ENCODE measurements at places on chromosomes 11 and 22. TPM values are rescaled to one million over a fixed set of nuclear protein-coding genes. Genes with fewer than 3 reads are reported as not detected.
A peak's percentile ranks its signal among the peaks of the same experiment; 100 is the strongest.

DNA sequence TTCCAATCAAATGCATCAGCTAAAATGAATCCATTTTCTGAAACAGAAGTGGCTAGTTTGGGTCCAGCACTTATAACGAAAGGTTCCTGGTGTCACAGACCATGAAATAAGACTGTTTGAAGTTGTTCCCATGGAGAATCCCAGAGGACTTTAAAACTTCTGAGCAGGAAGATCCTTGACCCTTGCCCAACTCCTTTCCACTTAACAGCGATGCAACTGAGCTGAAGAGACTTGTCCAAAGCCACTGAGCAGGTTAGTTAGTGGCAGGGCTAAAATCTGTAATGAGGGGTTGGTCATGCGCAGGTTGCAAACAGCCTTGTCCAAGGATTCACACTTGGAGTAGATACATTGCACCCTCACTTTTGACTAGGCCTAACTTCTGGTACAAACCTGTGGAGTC, 1.3 kb downstream of the RAB38 start:
- H3K27ac ChIP-seq, result no peak overlapping the region
- H3K27me3 ChIP-seq, result peaks cover 3% of the 10 kb centered on the region
- H3K4me3 ChIP-seq, result no peak overlapping the region
- DNase-seq, result no peak

DNA sequence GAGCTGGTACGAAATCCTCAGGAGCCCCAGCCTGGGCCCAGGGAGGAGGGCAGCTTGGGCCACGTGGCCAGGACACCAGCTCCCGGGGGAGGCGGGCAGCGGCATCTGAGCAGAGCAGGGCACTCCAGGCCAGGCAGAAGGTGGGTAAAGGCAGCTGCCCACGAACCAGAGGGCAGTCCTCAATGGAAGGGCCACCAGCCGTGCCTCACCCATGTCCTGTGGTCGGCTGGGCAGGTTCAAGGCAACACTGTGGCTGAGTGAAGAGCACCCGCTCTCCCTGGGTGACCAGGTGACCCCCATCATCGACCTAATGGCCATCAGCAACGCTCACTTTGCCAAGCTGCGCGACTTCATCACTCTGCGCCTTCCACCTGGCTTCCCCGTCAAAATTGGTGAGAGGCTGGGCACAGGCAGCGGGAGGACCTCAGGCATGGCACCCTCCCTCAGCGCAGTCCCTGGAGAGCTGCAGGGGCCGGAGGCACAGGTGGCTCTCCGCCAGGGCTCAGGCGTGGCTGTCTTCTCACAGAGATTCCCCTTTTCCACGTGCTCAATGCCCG, 2.5 kb upstream of the SSH3 start:
- H3K4me3 ChIP-seq, result no peak overlapping the region
- H3K27ac ChIP-seq, result no peak overlapping the region
- DNase-seq, result no peak
- H3K36me3 ChIP-seq, result no peaks in the 10 kb centered on the region
- H3K4me1 ChIP-seq, result peaks cover 3% of the 10 kb centered on the region

DNA sequence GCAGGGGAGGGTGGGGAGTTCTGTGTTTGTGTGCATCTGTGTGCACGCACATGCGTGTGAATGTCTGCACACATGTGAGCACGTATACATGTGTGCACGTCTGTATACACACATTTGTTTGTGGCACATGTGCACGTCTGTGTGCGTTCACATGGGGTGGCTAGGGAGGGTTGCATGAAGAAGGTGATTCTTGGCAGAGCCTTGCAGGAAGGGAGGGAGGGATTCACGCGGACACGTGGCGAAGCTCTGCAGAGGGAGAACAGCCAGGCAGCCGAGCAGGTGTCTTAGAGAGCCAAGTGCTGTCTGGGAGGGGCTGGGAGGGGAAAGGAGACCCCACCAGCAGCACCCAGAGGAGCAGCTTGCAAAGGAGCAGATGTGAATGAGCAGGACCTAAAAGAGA, 372.1 kb downstream of the BRD1 start:
- H3K27me3 ChIP-seq, result no peaks in the 10 kb centered on the region
- no peaks in the 10 kb centered on the region for H3K36me3 ChIP-seq
- H3K4me3 ChIP-seq, result no peak overlapping the region
- no peak for DNase-seq

DNA sequence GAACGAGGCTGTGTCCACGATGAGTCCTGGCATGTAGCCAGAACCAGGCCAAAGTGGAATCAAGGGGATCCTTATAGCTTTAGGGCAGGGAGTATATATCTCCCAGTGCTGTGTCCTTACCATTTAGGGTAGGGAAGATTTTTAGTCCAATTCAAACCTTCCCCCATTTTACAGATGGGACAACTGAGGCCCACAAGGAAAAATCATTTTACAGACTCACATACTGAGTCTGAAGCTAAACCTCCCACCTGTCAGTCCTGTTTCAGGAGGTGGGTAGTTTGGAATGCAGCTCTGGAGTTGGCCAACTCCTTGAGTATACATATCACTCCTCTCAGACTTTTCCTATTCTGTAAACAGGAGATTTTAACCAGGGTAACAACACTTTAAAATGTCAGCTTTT, 33.1 kb upstream of the TFIP11 start:
- no peaks in the 10 kb centered on the region for H3K4me1 ChIP-seq
- H3K4me3 ChIP-seq, result no peak overlapping the region
- no peak overlapping the region for H3K27ac ChIP-seq
- peaks cover 26% of the 10 kb centered on the region for H3K36me3 ChIP-seq
- no peaks in the 10 kb centered on the region for H3K27me3 ChIP-seq

DNA sequence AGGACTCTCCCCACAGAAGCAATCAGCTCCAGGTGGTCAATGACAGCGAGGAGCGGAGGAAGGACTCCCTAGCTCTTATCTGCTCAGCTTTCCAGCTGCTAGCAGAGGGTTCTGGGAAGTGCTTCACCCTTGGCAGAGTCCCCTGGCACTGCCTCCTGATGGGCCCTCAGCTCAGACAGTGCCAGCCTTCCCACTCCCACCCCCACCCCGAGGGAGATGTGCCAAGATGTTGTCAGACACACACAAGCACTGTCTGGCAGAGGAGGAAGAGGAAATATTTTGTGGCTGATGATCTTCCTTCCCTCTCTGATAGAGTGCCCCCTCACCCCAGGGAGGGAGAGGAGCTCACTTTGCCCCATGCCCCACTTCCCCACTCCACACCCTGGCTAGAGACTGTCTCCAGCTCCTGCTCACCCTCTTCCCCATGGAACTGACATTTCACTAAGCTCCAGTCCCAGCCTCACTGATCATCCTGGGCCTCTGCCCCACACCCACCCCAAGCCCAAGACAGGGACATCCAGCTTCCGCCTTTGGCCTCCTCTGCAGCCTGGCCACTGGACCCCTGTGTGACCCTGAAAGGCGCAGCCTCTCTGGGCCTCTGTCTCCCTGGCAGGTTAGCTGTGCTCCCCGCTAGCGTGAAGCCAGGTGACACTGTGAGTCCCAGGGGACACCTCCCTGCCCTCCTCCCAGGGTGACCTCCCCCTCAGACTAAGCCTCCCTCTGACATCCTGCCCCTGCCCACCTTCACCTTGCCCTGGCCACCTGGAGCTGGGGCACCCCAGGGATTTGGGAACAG, 44.5 kb downstream of the SLCO2B1 start:
- peak; percentile 10 for DNase-seq
- peaks cover 4% of the 10 kb centered on the region for H3K4me1 ChIP-seq

DNA sequence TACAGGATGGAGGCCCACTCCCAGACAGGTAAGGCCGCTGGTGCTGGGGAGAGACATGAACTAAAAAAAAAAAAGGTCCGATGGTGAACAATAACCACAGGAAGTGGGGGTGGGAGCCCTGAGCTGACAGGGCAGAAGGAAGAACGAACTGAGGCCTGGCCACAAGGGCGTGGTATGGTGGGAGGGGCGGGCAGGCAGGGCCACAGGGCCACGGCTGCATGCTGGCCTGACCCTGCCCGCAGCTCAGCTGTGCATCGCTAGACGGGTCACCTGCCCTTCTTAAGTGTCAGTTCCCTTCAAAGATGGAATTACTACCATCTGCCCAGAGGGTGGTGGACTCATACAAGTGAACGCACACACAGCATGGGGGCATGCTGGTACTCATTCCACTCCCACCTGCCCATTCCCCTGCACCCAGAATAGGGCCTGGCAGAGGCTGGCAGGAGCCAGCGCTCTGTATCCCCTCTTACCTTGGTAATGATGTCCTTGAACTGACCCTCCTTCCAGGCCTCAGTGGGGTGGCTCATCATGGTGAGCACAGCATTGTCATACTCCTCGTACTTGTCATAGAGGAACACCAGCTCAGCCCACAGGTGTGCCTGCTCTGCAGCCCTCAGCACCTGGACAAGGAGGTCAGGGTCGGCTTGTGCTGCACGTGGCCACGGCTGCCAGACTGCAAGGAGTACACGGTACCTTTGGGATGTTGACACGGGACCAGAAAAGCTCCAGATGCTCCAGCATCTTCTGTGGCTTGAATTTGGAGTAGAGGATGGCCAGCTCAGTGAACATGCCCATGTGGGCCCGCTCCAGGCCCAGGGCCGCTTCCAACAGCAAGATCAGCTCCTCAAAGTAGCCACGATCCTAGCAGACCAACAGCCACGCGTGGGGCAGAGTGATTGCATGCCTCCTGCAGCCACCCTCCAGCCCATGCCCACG, 17.5 kb upstream of the SLC25A1 start:
- no peaks in the 10 kb centered on the region for H3K4me1 ChIP-seq
- no peaks in the 10 kb centered on the region for H3K27me3 ChIP-seq
- no peak for DNase-seq
- H3K4me3 ChIP-seq, result no peak overlapping the region
- no peaks in the 10 kb centered on the region for H3K36me3 ChIP-seq
- no peak overlapping the region for H3K27ac ChIP-seq

DNA sequence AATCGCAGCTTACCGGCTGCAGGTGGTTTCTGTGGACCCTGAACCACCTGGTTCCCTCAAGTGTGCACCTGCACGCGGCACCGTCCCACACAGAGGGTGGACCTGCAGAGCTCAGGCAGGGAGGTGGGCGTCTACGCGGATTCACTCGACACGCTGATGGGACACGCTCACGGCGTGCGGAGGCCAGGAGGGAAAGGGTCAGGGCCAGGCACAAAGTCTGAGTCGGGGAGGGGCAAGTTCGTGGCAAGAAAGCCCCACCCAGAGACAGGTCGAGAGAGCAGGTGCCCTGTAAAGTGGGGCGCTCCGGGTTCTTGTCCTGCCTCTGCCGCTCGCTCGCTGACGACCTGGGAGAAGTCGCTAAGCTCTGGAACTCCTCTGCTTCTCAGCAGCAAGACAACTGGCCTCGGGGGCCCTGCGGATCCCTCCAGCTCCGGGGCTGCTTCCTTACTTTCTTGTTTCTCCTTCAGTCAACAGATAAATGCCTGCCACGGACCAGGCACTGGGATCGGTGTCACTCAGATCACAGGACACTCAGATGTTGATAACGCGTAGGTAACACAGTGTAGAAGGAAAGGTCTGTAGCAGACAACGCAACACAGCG, 72.4 kb upstream of the NUP50 start:
- no peaks in the 10 kb centered on the region for H3K27me3 ChIP-seq
- no peaks in the 10 kb centered on the region for H3K36me3 ChIP-seq
- no peak overlapping the region for H3K27ac ChIP-seq
- no peak for DNase-seq
- H3K4me1 ChIP-seq, result no peaks in the 10 kb centered on the region
- H3K4me3 ChIP-seq, result no peak overlapping the region

- peak; percentile 36 for DNase-seq
- no peak overlapping the region for H3K4me3 ChIP-seq
- H3K27ac ChIP-seq, result no peak overlapping the region
- peaks cover 2% of the 10 kb centered on the region for H3K36me3 ChIP-seq
- H3K27me3 ChIP-seq, result no peaks in the 10 kb centered on the region
Measured at GRCh38 chr11:35174666-35175065, 35.7 kb downstream of the CD44 start.

GRCh38 chr11:125093502-125093901, 17.9 kb downstream of the TMEM218 start:
- peaks cover 11% of the 10 kb centered on the region for H3K4me1 ChIP-seq
- H3K4me3 ChIP-seq, result no peak overlapping the region
- no peak for DNase-seq
- no peak overlapping the region for H3K27ac ChIP-seq
- H3K27me3 ChIP-seq, result no peaks in the 10 kb centered on the region

BLID gene
- total RNA-seq, result 3.5 TPM

OR52E8 gene
- not detected for total RNA-seq

HIPK3 gene
- 36.1 TPM for total RNA-seq

All from endothelial cell of umbilical vein (primary cell).